Nucleus accumbens (tissue), 56 donors: ENCODE measurements at places on chromosomes 7 and 10.

DNA sequence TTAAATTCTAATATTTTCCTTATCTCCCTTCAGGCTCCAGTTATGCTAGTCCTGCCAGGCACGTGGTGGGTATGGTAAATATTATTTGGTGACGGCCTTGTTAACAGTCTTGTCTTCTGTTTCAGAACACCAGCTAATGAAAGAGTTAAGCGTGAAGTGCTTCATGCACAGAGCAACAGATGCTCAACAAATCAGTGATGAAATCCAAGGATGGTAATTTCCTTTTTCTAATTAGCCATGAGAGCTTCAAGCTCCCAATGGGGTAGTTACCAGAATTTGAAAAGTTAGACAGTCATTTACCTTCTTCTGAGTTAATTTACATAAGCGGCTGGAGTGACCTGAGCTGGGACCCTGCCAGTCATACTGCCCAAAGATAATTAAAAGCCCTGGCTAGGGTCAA is 1.9 kb upstream of the OTUD1 start:
- DNase-seq: no peak

GRCh38 chr7:142275028-142275427 is 17.2 kb upstream of the PRSS58 start:
- DNase-seq: no peak

DNA sequence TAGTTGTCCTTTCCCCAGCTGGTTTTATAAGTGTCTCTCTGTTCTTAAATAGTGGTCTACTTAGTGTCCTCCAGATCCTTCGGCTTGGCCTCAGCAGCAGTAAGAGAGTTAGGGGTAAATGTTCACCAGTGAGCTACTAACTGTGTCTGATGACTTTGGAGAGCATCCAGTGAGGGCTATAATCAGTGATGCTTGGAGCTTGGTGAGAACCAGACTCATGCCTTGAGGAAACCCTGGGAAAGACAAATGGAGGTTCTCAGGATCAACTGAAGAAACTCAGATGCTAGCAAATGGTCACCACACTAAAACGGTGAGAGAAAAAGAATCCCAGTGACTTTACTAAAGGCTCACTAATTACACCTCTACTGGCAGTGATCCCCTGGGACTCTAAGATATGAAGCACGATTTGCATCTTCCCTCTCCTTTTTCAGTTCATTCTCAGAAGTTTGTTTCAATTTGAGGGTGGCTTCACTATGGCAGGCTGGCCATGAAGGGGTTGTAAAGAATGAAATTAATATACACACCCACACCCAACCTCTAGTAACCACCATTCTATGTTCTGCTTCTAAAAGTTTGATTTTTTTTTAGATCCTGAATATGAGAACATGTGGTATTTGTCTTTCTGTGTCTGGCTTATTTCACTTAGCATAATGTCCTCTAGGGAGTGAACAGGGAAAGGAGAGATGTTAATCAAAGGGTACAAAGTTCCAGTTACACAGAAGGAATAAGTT is 177.9 kb downstream of the PDE1C start:
- DNase-seq: no peak

GRCh38 chr7:106075937-106076336 is 36.2 kb downstream of the SYPL1 start:
- no peak for DNase-seq
